ENCODE measurements at places on chromosomes 11 and 22. TPM values are rescaled to one million over a fixed set of nuclear protein-coding genes. Genes with fewer than 3 reads are reported as not detected.

DNA sequence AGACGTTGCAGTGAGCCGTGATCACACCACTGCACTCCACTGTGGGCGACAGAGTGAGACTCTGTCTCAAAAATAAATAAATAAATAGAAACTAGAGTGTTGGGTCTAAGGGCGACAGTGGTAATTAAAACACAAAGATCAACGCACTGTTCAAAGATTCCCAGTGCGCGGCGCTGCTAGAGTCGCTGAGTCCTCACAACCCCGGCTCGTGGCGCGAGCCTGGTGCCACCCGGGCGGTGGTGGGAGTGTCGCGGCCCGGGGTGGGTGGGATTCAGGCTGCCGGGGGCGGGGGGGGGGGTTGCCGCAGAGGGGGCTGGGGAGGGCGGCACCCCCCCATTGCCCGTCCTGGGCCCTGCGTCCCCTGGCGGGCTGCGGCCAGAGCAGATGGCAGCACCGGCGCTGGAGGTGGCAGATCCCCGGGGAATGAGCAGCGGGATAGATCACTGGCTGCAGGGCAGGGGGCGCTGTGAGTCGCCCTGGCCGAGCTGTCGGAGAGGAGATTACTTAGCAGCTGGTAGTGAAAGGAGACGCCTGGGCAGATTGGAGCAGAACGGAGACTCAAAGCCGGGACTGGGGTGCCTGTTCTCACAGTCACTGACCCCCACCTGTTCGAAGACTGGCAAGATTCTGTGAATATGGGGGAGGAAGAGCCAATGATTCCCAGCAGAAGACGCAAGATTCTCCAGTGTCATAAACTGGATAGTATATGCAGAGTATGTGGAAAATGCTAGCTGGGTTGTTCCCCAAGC, 30.2 kb upstream of the APOBEC3A start:
- DNase-seq: peak; percentile 37

- peak; percentile 5 for DNase-seq
Measured at GRCh38 chr11:78907636-78908035, 333.0 kb upstream of the NARS2 start.

The KRTAP5-11 gene
- polyA plus RNA-seq: not detected

The MED15 gene
- polyA plus RNA-seq: 68.8 TPM

All from IMR-90 (cell line).